ENCODE measurements at places on chromosomes 3 and 15. TPM values are rescaled to one million over a fixed set of nuclear protein-coding genes. Genes with fewer than 3 reads are reported as not detected.

DNA sequence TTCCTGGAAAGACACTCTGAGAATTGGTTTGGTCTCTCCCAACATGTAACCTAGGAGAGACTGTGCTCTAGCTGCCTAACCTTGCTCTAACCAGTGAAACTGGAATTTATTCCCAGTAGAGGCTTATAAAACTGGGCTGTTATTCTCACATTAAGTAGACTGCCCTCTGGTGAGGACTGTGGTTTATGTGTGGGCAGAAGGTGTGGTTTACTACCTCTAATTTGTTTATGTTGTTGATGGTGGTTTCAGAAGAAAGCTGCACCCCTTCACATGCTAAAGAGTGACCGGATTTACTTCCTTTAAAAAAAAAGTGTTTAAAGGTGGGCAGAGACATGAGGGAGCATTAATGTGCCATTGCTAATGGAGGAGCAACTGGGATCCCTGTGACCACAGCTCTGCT lies 273.2 kb downstream of the MECOM start:
- H3K27me3 ChIP-seq, result peaks cover 6% of the 10 kb centered on the region
- no peaks in the 10 kb centered on the region for H3K36me3 ChIP-seq
- H3K27ac ChIP-seq, result no peak overlapping the region

GRCh38 chr3:197201791-197202452 lies 96.5 kb downstream of the DLG1 start:
- no peak overlapping the region for H3K4me3 ChIP-seq
- no peak overlapping the region for H3K27ac ChIP-seq
- H3K27me3 ChIP-seq, result no peaks in the 10 kb centered on the region
- DNase-seq, result no peak

- H3K27me3 ChIP-seq, result peaks cover 6% of the 10 kb centered on the region
- peaks cover 3% of the 10 kb centered on the region for H3K36me3 ChIP-seq
- no peak overlapping the region for H3K27ac ChIP-seq
- no peak for DNase-seq
- H3K4me3 ChIP-seq, result no peak overlapping the region
Measured at GRCh38 chr3:51886447-51886846, 11.0 kb upstream of the IQCF5 start.

SI gene
- not detected for total RNA-seq

DNA sequence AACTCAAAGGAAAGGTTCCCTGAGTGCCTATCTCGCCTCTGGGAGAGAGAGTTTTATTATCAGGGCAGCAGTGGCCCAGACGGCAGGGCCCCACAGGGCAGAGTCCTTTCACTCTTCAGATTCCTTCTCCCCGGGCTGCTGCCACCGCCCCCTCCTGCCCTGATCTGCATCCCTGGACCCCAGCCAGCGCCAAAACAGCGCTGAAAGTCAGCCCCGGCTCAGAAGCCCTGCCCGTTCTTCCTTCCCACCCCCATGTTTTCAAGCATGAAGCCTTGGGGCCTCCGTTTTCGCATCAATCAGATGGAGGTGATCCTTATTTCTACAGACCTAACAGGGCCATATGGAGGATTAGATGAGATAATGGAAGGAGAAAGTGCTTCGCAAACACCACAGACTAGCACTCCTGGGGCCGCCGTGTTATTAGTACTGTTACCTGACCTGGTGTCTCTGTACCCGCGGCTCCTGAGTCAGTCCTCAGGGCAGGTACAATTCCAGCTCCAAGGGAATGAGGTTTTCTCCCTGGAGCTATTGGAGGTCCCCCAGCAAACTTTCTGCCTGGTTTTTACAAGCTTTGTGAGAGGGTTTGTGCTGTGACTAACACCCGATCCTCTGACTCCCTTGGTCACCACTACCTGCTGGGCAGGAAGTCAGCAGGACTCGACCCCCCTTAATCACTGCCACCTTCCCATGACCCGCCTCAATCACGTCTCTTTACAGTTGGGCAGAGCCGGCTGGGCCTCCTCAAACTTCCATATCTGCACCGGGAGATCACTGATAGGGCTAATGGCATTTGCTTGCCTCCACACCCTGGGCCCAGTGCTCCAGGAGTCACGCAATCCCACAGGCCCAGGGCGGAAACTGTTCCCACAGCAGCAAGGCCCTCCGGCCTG lies 39.5 kb upstream of the TSEN2 start:
- no peak overlapping the region for H3K27ac ChIP-seq
- H3K4me1 ChIP-seq, result peaks cover 2% of the 10 kb centered on the region
- no peak overlapping the region for H3K4me3 ChIP-seq
- no peaks in the 10 kb centered on the region for H3K36me3 ChIP-seq

UBP1 gene
- 93.1 TPM for total RNA-seq

SLC9C1 gene
- total RNA-seq, result not detected

All from naive thymus-derived CD8-positive, alpha-beta T cell (primary cell).